ENCODE measurements at places on chromosomes 16 and 17.

DNA sequence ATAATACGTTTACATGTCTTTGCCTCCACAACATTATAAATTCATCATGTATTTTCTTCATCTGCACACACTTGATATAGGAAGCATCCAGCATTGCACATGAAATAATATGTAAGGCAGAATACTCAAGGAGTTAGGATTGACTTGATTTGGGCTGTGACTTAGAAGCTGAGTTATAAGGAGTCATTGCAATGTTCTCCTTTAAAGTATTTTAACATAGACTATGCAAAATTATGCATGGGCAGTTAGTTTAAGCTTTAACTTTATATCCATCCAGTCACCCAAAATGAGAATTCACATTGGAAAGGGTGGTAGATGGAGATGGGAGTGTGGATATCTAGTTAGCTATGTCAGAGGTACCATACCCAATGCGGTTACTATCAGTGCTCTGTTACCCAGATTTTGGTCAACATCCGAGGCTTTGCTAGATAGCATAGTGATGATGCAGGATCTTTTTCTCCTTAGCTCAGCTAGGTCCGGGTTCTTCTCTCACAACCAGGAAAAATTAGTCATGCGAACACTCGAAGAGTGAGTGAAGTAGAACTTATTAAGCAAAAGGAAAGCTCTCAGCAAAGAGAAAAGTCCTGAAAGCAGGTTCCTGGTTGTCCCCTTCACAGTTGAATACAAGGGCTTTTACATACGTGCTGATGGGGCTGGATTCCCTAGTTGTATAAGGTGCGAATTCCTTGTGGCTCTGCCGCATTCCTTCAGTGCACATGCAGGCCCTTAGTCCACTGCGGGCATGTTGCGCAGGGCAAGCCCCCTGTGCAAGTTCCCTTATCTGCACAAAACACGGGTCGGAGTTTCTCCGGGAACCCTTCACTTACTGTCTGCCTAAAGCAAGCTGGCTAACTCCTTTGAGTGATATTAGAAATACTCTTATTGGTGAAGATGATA lies 73.1 kb upstream of the FAM20A start:
- no peak for DNase-seq

GRCh38 chr16:15608398-15609285 lies 34.3 kb downstream of the MARF1 start:
- DNase-seq: no peak

DNA sequence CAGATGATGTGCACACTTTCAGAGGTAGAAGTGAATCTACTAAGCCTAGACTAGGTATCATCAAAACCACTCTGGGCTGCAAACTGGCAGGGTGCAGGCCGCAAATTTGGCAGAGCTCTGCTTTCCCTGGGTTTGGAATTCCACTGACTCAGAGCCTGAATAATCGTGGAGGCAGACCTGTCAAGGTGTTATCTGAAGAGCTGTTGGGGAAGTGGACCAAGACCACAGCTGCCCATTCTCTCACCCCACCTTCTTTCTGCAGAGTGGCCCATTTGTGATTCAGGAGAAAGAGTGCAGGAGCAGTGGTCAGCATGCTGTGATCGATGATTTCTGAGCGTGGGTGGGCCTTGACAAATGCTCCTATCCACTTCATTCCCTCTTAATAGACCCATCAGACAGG lies 45.8 kb upstream of the CBLN1 start:
- DNase-seq: no peak

DNA sequence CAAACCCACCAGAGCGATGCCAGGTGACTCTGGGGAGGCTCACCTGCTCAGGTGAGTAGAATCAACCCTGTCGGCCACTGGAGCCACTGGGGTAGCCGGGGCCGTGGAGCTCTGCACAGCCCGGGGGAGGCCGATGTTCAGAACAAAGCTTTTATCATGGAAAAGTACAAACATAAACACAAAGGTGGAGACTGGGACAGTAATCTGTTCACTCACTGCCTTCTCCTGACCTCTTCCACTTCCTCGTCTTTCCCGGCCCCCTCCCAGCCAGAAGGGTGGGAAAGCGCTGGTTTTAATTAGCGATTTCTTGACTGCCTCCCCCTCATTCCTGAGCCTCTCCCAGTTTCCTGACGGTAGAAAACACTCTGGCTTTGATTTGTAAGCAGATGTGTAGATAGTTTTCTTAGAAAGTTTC lies 9.8 kb upstream of the TEX19 start:
- no peak for DNase-seq

GRCh38 chr16:75306099-75306762 lies 54.8 kb upstream of the BCAR1 start:
- DNase-seq: no peak

DNA sequence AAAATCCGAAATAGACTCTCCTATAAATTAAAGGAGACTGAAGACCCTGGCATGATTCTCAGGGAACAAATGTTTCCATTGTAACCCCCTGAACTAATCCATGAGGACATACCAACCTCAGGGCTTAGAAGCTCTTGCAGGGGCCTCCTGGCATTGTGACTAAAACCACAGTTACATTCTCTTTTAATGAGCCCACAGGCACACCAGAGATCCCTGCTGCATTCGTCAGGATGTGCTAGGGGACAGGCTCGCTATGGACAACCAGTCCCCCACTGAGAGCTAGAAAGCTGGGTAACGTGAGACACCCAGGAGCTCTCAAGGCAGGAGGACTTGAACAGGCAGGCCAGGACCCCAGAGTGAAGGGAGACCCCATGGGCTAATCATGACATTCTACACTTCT lies 140.6 kb upstream of the TNRC6C start:
- DNase-seq: no peak

GRCh38 chr16:84193480-84193879 lies 2.5 kb downstream of the ADAD2 start:
- no peak for DNase-seq

GRCh38 chr17:38922538-38923297 lies 2.7 kb upstream of the LASP1NB start:
- no peak for DNase-seq

DNA sequence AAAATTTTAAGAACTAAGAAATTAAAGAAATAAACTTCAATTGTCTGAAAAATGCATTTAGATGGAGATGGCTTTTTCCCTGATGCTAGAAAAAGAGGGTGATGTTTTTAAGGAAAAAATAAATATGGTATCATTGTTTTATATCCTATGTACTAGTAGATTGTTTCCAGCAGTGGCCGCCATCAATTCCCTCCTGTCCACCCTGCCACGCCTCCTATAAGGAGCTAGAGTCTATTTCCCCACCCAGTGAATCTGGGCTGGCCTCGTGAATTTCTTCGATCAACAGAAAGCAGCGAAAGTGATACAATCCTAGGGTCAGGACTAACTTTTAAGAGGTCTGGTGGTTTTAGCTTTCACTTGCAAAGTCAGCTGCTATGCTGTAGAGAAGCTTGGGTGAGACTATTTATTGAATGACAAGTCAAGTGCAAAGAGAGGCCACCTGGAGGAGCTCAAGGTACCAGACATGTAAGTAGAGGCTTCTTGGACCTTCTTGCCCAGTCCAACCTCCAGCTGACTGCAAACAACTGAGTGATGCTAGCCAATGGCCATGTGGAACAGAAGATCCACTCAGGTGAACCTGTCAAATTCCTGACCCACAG lies 80.9 kb upstream of the MTMR4 start:
- no peak for DNase-seq

- DNase-seq: no peak
These were observed 139.4 kb downstream of the ZFHX3 start for GRCh38 chr16:72908362-72909167.

GRCh38 chr17:77558846-77559626 lies 399.5 kb upstream of the TNRC6C start:
- DNase-seq: no peak

GRCh38 chr17:1577182-1577581 lies 14.6 kb upstream of the PITPNA start:
- DNase-seq: no peak

GRCh38 chr17:60077672-60078519 lies 825 bp downstream of the HEATR6 start:
- no peak for DNase-seq

- no peak for DNase-seq
These were observed 18.6 kb upstream of the C16orf95 start for GRCh38 chr16:87335625-87336433.

DNA sequence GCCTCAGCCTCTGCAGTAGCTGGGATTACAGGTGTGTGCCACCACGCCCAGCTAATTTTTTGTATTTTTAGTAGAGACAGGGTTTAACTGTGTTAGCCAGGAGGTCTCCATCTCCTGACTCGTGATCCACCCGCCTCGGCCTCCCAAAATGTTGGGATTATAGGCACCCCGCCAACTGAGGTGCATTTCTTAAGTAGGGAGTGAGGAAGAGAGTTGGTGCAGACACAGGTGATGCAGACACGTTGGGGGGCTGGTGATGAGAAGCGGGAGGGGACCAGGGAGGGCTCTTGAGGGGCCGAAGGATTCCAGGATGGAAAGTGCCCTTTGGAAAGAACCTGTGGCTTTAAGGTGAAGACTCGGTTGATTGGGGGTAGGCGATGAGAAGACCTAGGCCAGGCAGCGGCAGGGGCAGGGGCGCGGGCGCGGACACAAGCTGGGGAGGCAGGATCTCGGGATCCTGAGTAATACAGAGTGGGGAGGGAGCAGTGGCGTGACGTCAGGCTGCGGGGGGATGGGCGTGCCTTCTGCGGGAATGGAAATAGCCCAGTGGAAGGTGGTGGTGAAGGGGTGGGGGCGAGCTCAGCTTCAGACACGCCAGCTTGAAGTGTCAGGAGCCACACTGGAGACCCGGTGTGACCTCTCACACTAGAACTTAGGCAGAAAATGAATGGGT lies 2.5 kb upstream of the ATP6V0C start:
- no peak for DNase-seq

GRCh38 chr17:77206158-77206956 lies 65.6 kb downstream of the SEC14L1 start:
- DNase-seq: no peak

- DNase-seq: no peak
These were observed 53.2 kb downstream of the BMERB1 start for GRCh38 chr16:15487336-15488284.

DNA sequence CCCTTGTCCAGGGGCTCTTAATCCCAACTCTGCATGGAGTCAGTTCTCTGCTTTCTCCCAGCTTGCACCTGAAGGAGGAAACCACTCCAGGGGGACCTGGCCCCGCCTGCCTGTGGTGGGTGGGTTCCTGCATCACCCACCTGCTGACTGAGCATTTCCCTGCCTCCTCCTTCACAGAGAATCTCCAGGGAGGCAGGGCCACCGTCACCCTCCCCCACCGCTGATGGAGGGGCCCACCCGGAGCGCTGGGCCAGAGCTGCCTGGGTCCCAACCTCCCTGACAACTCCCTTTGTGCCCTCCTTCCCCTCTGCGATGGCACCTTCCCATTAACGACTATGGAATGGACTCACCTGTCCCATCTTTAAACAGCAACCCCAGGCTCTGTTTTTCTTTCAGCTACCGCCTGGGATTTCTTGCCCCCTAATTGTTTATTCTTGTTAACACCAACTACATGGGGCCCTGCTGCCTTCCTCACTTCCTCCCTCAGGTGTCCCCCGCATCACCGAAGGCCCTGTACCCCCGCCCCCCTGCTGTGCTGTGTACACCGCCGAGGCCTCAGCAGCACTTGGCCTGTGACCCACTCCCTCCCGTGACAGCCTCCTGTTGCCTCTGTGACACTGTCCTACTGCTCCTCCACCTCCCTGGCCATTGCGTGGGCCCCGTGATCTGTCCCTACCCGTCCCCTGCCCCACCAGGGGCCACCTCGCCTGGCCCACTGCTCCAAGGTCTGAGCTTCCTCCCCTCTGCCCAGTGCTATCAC lies 842 bp upstream of the TEDC2 start:
- no peak for DNase-seq

DNA sequence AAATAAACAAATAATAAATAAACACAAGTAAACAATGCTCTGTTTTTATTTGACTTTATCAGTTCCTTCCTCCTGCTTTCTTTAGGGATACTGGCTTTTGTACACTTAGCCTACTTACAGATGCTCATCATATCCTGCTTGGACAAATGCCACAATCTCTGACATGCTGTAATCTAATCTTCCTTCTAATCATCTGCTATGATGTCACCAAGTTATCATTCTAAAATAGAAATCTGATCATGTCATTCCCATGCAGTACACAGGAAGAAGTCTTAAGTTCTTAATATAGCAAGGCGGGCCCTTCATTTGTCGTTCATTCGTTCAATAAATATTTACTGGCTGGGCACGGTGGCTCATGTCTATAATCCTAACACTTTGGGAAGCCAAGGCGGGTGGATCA lies 9.1 kb upstream of the UBB start:
- no peak for DNase-seq

- DNase-seq: no peak
These were observed 185.4 kb downstream of the SEC14L1 start for GRCh38 chr17:77326076-77326591.

- DNase-seq: no peak
These were observed 9.5 kb downstream of the RNF213 start for GRCh38 chr17:80270104-80270503.

GRCh38 chr17:36506249-36506826 lies 19.9 kb downstream of the ZNHIT3 start:
- DNase-seq: no peak

DNA sequence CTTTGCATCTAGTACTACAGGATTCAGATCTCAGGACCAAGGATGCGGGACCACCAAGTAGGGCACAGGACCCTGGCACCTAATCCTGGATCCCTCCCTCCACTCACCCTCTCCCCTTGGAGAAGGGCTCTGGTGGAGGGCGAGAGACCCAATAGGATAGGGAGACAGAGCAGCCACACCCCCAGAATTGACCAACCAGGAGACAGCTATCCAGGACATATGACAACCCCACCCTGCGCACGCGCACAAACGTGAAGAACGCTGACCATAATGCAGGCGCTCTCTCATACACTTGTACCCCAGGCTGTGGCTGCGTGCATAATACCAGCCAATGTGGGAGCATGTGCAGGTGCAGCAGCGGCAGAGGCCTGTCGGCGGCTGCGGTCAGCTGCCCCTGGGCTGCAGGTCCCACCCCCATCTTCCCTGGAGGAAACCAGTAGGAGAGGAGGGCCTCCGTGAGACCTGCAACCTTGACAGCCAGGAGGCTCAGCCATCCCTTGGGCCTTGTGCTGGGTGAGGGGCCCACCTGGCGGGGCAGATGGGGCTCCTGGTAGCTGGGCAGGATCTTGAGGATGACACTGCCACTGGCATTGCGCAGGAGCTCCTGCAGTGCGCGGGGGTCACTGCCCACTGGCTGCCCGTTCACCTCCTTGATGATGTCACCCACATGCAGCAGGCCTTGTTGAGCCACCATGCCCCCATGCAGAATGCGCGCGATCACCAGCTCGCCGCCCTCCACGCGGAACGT lies 25.4 kb downstream of the MPP2 start:
- no peak for DNase-seq

DNA sequence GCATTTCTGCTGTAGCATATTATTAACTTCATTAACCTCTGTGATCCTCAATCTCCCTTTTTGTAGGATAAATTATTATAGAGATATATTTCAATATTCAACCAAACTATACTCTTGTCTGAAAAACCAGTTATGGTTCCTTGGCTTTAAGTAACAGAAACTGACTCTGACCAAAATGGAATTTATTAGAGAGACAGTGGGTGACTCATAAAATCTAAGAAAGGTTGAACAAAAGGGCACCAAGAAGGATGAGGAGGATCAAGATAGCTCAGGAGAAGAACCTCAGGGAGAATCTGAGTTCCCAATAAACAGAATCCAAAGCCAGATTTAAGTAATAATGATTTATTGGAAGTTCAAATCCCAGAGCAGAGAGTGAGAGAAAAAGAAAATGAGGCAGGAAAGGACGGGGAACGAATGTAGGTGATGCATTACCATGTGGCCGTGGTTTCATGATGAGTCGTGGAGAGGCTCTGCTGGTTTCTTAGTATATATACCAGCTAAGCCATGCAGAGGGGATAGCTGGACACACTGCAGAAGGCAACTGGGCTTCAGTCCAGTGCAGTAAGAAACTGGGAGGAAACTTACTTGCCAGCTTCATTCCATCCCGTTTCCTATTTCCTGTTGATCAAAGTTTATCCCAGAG lies 151.5 kb upstream of the GOT2 start:
- DNase-seq: no peak

Data from CMK (cell line).